Thoracic aorta endothelial cell (primary cell): ENCODE measurements at places on chromosomes 4 and X. TPM values are rescaled to one million over a fixed set of nuclear protein-coding genes. Genes with fewer than 3 reads are reported as not detected.

The WDFY3 gene
- 167 and 193 TPM in 2 replicates for total RNA-seq

The MTMR8 gene
- 1.1 and 2.1 TPM in 2 replicates for total RNA-seq

The VSIG1 gene
- total RNA-seq = 1.3 and 2.4 TPM in 2 replicates

The XKRX gene
- total RNA-seq = 0.29 and 0.53 TPM in 2 replicates

The C4orf51 gene
- total RNA-seq = not detected in 2 replicates

The PALLD gene
- total RNA-seq = 2.0 and 10.1 TPM in 2 replicates

The MAGEC3 gene
- total RNA-seq = not detected in 2 replicates

The SSX4 gene
- total RNA-seq = not detected in 2 replicates

The TSPAN7 gene
- 12.0 and 15.1 TPM in 2 replicates for total RNA-seq

The GYPE gene
- total RNA-seq = 0.93 TPM in 1 of 2 replicates, not detected in the other

The NUDT10 gene
- total RNA-seq = 0.43 and 1.5 TPM in 2 replicates

The GATA1 gene
- total RNA-seq = not detected in 2 replicates

The SLC9B1 gene
- 0.22 and 0.27 TPM in 2 replicates for total RNA-seq

The MAGEA8 gene
- not detected in 2 replicates for total RNA-seq

The HSFX4 gene
- not detected in 2 replicates for total RNA-seq

The NHS gene
- 0.13 and 0.29 TPM in 2 replicates for total RNA-seq

The CT83 gene
- not detected in 2 replicates for total RNA-seq

The AFAP1 gene
- 86.1 and 93.2 TPM in 2 replicates for total RNA-seq

The IBSP gene
- not detected in 2 replicates for total RNA-seq

The SULT1E1 gene
- 22.4 and 30.9 TPM in 2 replicates for total RNA-seq

The CXCL11 gene
- total RNA-seq = 0.66 and 1.1 TPM in 2 replicates

The IL2RG gene
- not detected in 2 replicates for total RNA-seq

The RIBC1 gene
- 0.13 TPM in 1 of 2 replicates, not detected in the other for total RNA-seq

The GAB3 gene
- 4.1 and 4.7 TPM in 2 replicates for total RNA-seq
